Neural progenitor cell (in vitro differentiated cells): ENCODE measurements at places on chromosomes 16 and 17. TPM values are rescaled to one million over a fixed set of nuclear protein-coding genes. Genes with fewer than 3 reads are reported as not detected.

DNA sequence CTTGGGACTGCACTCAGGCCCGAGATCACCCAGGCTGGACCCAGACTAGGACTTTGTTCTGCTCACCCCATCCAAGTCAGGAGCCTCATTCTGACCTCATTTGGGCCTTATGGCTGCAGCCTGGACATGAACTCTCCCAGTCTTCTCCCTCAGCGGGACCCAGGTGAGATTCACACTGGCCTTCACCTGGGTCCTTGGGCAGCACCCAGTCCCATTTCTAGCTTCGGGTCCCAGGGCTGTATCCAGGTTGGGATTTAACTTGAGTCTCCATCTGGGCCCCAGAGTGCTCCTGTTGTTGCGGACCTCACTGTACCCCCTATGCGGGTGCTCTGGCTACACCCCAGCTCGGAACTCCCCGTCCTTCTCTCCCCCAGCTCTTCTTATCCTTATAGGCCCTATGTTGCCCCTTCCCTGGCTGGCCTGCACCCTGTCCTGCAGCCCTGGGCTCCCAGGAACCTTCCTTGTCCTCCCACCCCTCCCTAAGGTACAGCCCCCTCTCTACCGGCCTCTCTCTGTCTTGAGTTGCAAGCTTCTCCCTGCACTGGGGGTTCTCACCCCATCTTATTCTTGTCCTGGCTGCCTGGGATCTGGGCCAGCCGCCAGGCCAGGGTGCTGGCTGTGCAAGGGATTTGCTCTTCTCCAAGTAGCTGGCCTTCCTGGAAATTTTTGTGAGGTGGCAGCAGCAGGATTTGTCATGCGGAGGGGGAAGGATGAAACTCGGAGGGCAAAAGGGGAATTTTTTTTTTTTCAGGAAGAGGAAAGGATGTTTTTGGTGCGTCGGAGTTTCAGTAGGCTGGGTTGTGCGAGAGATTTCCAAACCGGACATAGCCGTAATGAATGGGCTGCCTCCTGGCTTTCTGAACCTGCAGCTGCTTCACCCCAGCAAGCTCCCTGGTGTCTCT, 904 bp downstream of the MAP2K3 start:
- peak; percentile 36 for DNase-seq

DNA sequence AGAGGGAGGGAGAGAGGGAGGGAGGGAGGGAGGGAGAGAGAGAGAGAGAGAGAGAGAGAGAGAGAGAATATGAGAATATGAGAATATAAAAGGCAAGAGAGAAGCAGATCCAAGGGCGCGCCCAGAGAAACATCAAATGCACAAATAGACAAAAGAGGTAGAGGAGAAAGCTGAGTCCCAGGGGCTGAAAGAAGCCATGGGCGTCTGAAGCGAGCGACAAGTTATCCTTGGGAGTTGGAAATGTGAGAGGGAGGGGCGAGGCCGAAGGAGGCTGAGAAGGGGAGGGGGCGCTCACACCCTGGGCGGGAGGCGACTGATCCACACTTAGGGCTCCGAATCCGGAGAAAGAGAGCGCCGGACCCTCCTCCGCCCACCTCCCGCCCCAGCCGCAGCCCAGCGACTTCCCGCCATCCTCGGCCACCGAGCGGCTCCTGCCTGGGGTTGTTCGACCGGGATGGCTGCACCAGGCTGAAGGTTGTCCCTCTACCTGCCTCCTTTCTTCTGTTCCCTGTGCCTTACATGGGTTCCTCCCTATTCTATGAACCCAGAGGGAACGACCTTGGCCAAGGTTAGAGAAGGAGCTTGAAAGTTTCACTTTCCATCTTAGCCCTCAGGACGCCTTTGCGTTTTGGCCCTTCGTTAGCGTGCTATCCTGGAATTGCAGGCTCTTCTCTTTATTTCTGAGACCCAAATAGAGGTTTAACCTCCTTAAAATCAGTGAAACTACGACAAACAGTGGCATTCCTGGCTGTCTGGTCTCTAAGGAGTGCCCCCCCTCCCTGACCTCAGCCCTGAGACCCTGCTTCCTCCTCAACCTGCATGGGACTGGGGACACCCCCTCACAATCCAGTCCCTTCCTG, 21.2 kb upstream of the HOXB9 start:
- DNase-seq = peak; percentile 45

DNA sequence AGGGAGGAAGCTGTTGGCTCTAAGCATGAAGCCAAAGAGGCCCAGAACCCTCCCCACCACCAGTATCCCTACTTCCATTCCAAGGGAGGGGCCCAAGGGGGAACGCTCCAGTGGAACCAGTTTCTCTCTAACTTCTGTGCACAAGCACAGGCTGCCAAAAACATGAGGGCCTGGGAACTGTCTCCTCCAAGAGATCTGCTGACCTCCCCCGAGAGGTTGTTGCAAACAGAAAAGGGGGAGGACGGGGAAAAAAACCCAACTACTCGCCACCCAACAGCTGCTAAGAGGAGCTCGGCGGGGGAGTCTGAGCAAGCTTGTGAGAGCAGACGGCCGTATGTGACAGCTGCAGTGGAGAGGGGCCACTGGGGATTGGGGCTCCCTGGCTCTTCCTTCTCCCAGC, 15.7 kb upstream of the SLC35B1 start:
- DNase-seq = no peak

DNA sequence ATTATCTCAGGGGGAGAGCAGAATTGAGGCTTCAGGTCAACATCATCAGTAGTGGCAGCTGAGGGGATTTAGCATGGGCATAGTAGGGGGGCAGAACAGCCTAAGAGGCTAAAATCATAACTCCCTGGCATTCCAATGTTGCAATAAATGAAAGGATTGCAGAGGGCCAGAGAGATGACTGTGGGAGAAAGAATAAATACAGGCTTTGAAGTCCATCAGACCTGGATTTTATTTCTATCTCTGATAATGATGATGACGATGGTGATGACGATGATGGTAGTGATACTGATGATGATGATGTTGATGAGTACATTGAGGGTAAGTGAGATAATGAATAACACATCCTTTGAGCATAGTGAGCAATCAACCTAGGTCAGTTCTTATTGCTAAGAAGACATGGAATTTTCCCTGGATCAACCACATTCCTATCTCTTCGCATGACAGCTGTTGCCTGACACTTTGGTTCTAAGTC, 107.4 kb upstream of the CDH11 start:
- DNase-seq = no peak

DNA sequence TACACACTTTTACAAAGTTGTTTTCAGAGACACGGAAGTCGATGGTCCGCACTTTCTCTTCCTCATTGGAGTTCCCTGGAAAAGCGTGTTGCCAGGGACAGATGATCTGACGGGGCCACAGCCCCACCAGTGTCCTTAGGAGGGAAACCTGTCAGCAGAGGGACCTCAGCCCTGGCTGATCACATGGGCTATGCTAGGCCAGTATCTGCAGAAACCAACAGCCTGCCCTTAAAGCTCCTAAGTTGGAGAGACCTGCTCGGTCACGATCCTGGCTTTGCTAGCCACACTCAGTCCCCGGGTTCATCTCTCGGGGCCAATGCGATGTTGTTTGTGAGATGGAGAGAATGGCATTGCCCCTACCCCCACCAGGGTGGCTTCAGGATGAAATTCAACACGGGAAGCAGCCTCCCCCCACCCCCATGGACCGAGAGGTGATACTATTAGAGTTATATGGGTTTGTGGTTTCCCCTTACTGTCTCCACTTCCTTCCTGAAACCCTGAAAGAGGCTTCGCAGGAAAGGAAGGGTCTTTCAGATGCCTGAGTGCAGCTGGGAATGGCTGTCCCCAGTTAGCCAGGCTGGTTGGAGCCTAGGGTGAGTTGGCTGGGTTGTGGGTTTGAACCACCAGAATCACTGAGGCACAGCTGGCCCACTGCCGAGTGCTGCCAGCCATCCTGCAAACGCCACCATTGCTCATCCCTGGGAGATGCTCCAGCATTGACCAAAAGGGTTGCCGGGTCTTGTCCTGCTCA, 16.6 kb downstream of the RMI2 start:
- DNase-seq = no peak

- peak; percentile 90 for DNase-seq
Measured at GRCh38 chr16:6016530-6017184, 919.1 kb upstream of the EEF2KMT start.

- no peak for DNase-seq
Measured at GRCh38 chr17:31329221-31329620, 7.8 kb upstream of the EVI2A start.

DNA sequence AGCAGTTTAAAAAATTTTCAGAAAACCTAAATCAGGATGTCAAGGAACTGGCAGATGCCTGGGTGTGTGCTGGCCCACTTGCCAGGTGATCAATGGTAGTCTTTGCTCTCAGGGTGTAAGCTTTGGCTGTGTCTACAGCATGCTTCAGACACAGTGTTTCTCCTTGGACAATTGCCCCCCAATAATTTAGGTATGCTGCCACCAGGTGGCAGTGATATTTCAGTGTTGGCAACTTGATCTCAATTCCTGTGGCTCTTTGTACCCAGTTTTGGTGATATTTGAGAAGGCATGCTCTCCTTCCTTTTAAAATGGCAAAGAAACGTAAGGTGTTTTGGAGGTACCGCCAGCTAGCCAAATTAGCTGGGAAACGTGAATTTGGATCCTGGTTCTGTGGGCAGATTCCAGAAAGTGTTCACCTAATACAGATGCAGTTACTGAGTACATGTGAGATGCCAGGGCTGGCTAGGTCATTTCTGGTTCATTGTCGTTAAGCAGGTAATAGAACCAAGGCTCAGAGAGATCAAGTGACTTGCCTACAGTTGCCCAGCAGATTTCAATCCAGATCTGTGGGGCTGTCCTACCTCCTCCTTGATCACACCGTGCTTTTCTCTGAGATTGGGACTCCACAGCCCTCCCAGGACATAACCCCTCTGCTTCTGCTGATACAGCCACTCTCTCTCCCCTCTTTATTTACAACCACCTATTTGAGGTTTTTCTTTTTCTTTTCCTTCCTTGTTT, 155.6 kb upstream of the PLCG2 start:
- peak; percentile 73 for DNase-seq

- DNase-seq = peak; percentile 42
Measured at GRCh38 chr16:89187032-89187769, 13.1 kb downstream of the SLC22A31 start.

GRCh38 chr17:54256401-54256929, 433.7 kb downstream of the KIF2B start:
- DNase-seq = peak; percentile 20

DNA sequence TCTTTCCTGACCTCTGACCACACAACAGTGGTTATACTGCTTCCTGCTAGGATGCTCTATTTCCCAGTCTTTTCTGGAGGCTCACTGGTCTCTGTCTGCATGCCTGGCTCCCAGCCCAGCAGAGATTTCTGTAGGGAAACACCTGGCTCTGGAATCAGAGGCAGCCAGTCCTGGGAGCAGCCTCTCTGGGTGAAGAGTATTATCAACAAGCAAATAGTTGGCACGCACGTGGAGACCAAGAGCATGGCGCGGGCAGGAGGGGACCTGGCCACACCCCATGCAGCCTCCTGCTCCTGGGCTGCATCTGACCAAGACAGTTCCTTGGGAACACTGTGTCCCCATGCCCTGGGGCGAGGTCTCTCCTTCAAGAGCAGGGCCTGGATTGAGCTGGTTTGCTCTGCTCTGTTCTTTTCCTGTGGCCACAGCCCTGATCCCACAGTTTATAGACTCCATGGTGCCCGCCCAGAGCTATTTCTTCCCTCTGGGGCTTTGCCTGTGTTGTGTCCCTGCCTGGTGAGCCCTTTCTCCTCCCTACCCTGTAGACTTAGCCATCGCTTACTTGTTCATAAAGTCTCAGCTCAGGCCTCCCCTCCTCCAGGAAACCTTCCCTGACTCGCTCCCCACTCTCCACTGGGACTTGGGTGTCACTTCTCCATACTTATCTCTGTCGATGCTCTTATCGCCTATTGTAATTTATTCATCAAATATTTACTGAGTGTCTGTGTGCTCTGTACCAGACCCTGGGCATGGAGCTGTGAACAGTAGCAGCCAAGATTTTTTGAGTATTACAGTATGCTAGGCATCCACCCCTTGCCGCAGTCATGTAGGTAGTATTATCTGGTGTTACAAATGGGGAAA, 60.6 kb downstream of the SCNN1B start:
- DNase-seq = no peak

- no peak for DNase-seq
Measured at GRCh38 chr16:52368859-52369258, 178.1 kb downstream of the TOX3 start.

- DNase-seq = no peak
Measured at GRCh38 chr17:3813171-3813570, 12.2 kb upstream of the ITGAE start.

DNA sequence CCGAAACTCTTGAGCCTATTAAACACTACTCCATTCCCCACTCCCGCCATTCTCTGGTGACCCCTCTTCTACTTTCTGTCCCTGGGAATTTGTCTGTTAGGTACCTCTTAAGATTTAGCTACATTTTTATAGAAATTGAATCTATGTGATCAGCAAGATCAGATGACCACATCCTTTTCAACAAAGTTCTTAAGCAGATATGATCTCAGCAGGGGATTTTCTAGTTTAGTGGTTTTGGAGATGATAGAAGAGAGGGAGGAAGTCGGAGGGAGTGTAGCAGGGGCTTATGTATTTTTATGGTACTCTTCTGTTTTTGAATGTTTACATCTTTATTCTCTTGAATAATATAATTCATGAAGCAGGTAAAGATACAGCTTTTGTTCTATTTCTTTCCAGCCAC, 40.8 kb downstream of the RPA1 start:
- DNase-seq = no peak

- no peak for DNase-seq
Measured at GRCh38 chr16:11907160-11907970, 8.4 kb downstream of the GSPT1 start.

DNA sequence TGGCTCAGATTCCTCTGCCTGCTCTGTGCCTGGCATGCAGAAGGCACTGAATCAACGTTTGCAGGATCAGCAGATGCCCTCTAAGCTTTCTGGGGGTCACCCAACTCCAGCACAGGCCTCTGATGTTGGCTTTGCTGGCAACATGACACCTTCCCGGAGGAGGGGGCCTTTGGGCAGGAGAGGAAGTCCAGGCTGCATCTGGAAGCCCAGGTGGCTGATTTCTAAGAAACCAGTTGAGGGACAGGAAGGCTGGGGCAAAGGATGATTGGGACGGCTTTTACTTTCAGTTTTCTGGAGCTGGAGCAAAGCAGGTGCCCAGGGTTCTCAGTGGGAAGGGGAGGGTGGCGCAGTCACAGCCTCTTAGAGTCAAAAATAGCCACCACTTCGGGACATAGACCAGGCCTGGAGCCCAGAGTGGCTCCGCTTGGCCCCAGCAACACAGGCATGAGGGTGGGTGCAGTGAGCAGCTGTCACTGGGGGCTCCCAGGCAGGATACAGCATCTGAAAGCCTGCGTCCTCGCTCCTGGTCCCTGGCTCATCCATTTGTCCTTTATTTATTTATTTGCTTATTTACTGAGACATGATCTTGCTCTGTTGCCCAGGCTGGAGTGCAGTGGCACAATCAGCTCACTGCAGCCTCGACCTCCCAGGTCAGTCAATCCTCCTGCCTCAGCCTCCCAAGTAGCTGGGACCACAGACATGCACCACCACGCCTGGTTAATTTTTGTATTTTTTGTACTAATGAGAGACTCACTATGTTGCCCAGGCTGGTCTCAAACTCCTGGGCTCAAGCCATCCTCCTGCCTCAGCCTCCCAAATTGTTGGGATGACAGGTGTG, 15.1 kb downstream of the SOCS1 start:
- no peak for DNase-seq

- no peak for DNase-seq
Measured at GRCh38 chr16:890217-890616, 80.6 kb downstream of the LMF1 start.

- DNase-seq = no peak
Measured at GRCh38 chr17:75995385-75995925, 5.2 kb upstream of the CDK3 start.

The DNAI2 gene
- not detected in 2 replicates for total RNA-seq

The PIMREG gene
- 71.3 and 151 TPM in 2 replicates for total RNA-seq

The ABI3 gene
- not detected in 2 replicates for total RNA-seq

The PYCARD gene
- total RNA-seq = 0.81 TPM in 1 of 2 replicates, not detected in the other

The CDRT15L2 gene
- total RNA-seq = not detected in 2 replicates

The PHF23 gene
- 31.6 and 59.1 TPM in 2 replicates for total RNA-seq

The KIF19 gene
- total RNA-seq = 0.15 and 0.62 TPM in 2 replicates
